ENCODE measurements at places on chromosomes 2 and 18.
A peak's percentile ranks its signal among the peaks of the same experiment; 100 is the strongest.

DNA sequence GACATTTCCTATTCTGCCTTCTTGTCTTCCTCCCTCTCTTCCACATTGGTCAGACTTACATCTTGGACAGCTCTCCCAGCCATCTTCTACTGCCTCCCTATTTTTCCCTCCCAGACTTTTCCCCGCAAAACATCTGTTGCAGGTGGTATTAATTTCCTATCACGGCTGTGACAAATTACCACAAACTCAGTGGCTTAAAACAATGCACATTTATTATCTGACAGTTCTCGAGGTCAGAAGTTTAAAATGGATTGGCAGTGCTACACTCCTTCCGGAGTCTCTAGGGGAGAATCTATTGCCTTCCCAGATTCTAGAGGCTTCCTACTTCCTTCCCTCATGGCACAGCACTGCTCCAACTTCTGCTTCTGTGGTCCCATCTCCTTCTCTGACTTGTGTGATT lies 33.3 kb downstream of the STRADB start:
- DNase-seq: no peak

DNA sequence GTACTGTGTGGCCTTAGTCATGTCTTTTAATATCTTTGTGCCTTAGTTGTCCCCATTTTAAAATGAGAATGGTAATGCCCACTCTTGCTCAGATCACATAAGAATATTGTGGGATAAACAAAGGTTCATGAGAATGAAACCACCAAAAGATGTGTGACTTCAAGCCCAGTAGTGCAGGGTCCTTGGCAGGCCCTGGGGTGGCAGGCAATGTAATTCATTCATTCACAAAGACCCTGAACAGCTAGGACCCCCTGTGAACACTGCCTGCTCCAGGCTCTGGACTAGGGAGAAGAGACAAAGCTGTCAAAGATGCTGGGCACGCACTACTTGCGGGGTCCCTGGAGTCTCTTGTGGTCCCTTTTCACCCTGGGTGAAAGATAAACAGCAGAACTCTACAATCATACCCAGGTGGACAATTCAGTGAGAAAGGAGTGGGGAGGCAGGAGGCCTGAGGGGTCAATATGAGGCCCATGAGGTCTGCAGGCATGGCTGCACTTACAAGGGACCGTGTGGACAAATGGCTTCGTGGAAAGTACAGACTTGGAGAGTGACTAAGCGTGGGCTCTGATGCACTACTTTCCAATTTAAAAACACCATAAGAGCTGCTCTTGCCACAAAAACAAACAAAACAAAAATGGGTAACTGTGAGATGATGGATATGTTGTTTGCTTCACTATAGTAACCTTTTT lies 136.1 kb downstream of the SMAD7 start:
- DNase-seq: no peak

DNA sequence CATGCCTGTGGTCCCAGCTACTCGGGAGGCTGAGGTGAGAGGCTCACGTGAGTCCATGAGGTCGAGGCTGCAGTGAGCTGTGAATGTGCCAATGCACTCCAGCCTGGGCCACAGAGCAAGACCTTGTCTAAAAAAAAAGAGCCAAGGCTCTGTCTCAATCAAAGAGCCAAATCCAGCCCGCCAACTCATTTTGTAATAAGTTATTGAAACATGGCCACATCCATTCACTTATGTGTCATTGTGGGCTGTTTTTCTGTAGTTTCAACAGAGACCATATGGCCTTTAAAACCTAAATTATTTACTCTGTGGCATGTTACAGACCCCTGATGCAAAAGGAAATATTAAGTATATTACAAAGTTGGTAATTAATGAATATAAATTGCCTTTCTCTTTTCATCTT lies 60.8 kb downstream of the GPR39 start:
- DNase-seq: no peak

DNA sequence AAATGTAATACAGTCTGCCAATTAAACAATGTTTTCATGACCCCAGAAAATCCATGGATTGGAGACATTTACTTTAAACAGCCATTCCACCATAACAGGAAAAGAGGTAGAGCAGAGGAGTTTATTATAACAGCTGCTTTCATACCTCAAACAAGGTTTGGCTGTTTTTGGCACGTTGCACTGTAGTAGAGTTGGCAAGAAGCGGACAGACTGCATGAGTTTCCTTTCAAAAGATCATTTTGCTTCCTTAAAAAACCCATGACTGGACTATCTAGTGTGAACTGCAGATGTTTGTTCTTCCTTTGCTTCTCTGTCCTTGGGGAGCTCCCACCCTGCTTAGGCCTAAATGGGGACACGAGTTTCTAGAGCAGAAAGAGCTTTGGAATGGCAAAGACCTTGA lies 108.5 kb upstream of the THOC1 start:
- DNase-seq: no peak

DNA sequence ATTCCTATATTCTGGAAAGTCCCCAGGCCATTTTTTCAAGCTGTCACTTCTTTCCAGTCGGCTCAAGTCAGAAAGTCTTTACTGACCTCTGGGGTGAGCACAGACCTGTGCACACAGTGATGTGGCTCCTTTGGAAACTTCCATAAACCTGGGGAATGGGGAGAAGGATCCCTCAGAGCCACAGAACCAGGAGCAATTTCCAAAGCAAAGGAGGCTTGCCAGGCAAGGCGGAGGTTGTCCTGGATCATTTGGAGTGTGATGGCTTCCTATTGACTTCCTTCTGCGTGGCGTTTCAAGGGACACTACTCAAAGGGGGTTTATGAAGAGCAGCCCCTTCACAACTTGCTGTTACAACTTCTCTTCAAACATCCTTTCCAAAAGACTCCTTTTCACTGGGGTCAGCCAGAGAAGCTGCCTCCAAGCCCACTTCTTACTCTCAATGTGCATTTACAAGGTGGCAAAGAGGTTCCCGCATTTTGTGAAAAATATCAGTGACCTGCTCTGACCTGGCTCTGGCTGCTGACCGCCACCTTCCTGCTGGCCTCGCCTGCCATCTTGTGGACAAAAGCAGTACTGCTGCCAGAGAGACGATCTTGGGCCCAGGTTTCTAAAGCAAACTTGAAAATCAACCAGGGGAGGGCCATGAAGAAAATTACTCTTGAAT lies 18.2 kb upstream of the TMEM247 start:
- DNase-seq: peak; percentile 73

- no peak for DNase-seq
These were observed 9.5 kb downstream of the DUSP19 start for GRCh38 chr2:183088061-183088460.

DNA sequence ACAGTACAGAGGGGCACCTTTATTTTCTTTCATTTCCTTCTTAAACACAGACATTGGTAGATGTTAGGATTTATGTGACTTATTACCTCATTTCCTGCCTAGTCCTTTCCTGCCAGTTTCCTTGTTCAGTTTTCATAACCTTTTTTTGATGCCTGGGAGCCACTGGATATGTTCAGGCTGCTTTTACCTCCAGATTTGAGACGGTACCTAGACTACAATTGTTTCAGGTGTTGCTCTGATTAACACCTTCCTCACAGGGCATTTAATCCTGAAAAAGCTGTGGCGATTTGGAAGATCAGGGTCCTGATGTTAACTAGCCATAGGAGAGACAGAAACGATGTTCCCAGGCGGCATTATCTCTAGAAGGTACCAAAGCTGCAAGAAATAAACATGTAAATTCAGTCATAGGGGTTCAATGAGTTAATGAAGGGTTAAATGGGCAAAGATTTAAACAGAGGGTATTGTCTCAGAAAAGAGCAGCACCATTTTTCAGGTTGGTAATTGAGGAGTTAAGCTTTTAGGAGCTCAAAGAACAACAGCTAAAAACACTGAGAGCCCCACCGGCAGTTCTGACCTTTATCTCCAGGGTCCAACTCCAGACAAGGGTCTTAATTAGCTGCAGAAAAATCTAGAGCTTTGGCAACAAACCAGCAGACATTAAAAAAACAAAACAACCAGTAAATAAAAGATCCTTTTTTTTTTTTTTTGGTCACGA lies 93.3 kb downstream of the HRH4 start:
- DNase-seq: no peak

DNA sequence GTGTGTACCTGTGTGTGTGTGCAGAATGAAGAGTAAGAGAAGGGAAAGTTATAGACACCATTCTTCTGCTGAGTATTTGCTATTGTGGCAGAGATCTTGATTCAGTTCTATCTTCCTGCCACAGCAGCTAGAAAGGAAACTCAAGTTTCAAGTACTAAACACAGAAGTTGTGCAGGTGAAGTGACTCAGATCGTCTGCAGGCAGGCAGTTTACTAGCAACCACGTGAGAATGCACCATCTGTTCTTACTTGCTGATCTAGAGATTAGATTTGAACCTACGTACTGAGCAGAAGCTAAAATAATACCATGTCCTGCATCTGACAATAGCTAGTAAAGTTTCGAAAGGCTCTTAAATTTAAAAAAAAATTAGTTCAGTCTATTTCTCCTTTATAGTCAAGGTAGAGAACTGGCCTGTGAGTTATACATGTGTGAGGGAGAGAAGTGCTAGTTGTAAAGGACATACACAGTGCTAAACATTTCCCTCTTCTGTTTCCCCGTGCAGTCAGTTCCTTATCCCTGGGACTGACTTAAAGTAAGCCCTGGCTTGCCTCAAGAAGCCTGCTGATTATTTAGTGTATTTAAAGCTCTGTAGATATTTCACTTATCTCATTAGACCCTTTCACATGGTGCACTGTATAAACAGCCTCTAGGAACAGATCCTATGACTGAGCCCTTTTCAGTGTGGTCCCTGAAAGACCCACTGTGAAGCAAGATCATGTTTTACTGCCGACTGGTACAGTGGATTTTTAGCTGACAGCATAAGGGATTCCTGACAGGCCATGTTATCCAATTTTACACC lies 45.0 kb downstream of the SLC38A11 start:
- DNase-seq: peak; percentile 47

GRCh38 chr2:30385327-30385726 lies 61.7 kb upstream of the LCLAT1 start:
- DNase-seq: peak; percentile 57

DNA sequence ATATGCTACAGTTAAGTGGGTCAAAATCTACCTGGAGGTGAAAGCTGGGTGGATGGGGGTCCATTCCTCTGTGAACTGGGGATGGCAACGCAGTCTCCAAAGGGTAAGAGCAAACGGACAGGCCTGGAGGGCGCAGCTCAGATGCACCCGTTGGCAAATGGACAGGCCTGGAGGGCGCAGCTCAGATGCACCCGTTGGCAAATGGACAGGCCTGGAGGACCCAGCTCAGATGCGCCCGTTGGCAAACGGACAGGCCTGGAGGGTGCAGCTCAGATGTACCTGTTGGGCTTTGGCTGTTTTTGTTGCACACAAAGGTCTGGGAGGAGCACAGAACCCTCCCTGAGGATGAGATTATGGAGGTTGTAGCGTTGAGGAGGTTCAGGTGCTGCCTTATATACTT lies 33.7 kb downstream of the RBFA start:
- no peak for DNase-seq

DNA sequence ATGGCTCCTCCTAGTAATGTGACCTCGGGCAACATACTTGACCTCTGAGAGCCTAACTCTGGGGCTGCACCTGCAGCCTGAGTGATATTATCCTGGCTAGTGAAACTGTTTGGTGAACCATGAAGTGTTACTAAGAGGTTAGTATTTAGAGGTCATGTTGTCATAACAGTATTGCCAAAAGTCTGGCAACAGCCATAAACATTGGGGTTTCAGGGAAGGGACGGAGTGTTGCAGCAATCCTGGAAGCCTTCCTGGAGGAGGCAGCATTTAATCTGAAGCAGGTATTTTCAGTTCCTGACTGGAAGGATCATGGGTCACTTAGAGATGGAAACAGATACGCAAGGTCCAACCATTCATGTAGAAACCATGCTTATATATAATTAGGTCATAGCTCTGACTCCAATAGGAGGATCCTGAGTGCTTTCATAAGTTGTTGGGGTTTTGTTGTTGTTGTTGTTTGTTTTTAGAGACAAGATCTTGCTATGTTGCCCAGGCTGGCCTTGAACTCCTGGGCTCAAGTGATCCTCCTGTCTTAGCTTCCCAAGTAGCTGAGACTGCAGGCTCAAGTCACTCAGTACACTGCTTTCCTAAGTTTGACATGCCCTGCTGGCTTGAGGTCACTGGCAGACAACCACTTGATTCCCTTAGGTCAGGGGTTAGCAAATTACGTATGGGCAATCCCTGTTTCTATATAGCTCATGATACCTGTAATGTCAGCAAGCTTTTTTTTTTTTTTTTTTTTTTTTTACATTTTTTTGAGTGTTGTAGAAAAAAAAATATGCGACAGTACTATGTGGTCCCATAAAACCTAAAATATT lies 21.5 kb downstream of the GPR39 start:
- no peak for DNase-seq
